Right ventricle myocardium inferior (tissue), 1 donor: ENCODE measurements at places on chromosomes 5 and 9. TPM values are rescaled to one million over a fixed set of nuclear protein-coding genes. Genes with fewer than 3 reads are reported as not detected.

NACC2 gene
- 37.0 TPM for total RNA-seq

AHRR gene
- total RNA-seq: 2.1 TPM

INSL4 gene
- not detected for total RNA-seq

OLFM1 gene
- 17.9 TPM for total RNA-seq

FOXD4 gene
- total RNA-seq: not detected

CCL27 gene
- not detected for total RNA-seq

DNA sequence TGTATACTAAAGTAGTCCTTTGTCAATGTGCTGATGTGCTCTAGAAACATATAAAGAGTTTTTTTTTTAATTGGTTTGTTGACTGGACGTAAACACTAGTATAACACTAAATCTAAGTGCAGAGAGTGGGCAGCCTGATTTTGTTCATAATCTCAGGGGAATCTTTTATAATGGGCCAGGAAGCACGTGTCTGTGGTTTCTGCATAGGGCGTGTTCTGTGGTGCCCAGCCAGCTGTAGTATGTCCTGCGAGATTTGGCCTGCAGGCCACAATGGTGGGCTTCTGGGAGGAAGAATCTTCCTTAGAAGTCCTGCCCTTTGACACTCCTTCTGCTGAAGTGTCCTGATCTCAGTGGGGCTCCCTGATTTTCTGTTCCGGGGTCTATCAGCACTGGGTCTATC lies 49.0 kb upstream of the DHFR start:
- no peak for DNase-seq

GRCh38 chr9:87451149-87451548 lies 46.5 kb upstream of the DAPK1 start:
- DNase-seq: no peak

DNA sequence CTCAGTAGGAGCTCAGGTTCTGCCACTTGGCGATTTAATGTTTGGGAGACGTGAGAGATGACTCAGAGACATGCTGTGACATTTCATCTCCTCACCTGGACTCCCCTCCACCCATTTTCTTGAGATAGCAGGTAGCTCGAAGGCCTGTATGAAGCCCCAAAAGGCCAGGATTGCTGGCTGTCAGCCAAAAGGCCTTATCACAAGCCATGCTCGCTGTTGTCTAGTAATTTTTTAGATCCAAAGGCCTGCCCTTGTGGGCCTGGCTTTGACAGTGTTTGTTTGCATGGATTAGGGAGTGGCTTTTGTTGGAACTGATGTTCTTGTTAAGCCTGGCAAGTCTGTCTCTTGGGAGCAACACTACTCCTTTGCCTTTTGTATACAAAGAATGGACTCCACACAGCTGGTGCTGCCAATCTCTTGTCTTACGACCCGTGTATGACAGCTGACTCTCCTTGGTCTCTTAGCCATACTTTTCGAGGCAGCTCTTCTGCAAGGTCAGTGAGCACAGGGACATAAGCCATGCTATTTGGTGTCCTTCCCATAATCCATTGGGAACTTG lies 22.7 kb downstream of the CAVIN4 start:
- no peak for DNase-seq

GRCh38 chr5:95924720-95925377 lies 36.8 kb downstream of the ELL2 start:
- DNase-seq: no peak

DNA sequence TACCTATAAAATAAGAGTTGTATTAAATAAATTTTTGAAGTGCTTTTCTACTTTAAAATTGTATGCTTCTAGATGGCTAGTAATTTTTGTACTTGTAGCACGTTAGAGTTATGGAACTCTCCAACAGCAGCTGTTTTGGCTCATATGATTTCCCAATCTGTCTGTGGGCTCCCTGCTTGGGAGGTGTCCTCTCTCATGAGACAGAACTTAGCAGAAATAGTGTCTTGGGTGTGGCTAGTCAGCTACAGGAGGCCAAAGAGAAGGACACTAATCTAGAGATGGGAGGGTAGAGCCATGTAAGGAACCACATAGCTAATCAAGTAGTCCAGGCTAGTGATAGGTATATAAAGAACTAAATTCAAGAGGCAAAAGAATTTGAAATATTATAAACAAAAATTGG lies 78.4 kb upstream of the DAB2 start:
- DNase-seq: peak; percentile 57

GRCh38 chr5:67337751-67338150 lies 141.2 kb upstream of the CD180 start:
- DNase-seq: no peak

DNA sequence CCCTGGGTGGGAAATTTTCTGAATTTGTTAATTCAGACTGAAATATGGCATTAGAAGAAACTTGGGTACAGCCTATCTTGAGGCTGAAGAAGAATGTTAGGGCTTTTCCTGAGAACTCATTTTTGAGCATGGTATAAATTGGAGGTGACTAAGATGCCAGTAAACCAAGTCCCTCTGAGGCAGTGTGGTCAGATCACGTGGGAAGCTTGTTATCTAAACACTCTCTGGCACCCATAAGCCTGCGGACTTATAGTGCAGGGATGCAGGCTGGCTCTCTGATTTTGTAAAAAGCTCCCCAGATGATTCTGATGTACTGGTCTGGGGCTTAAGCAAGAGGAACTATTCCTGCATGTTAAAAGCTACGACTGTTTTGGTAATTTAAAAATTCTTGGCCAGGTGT lies 34.3 kb downstream of the MTMR12 start:
- no peak for DNase-seq

DNA sequence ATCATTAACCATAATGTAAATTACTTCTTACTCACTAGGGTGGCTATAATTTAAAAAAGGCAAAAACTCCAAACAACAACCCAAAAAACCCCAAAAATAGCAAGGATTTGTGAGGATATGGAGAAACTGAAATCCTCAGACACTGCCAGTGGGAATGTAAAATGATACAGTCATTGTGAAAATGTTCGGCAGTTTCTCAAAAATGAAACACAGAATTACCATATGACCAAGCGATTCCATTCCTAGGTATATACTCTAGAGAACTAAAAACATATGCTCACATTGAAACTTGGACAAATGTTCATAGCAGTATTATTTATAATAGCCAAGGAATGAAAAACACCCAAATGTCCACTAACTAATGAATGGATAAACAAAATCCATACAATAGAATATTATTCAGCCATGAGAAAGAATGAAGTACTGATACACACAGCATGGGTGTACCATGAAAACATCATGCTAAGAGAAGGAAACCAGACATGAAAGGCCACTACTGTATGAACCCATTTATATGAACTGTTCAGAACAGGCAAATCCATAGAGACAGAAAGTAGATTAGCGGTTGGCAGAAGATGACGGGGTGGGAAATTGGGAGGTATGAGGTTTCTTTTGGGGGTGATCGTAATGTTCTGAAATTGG lies 119.1 kb downstream of the MAPKAP1 start:
- no peak for DNase-seq

DNA sequence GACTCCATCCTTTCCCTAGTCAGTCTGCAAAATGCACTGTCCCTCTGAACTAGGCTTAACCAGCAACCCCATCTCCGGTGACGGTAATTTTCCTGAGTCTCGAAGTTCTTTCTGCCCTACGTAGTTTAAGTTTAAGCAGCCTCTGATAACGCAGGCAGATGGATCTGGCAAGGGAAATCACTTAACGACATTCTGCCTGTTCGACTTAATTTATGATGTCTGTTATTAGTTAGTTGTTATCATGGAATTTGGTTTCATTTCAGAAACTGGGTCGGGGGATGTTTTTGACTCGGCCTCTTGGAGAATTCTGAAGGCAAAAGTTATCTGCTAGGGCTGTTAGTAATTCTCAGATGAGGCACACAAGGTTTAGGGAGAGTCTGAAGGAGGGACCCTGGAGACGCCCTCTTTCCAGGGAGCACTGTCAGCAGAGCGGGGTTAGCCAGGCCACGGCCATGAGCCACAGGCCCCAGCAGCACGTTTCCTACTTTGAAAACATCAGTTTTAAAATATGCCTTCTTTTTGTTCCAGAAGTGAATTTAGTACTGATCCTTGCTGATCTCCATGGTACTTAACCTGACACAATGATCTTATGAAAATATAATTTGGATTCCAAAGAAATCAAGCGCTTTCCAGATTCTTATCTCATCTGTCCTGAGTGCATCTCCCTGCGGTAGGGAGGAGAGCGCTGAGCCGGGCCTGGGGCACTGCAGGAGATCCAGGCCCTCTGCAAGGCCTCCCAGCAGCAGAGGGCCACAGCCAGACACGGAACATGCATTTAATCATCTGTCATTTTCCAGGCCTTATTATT lies 171.0 kb upstream of the OTULINL start:
- DNase-seq: peak; percentile 73

GRCh38 chr5:140309706-140310249 lies 6.9 kb upstream of the PFDN1 start:
- DNase-seq: no peak

DNA sequence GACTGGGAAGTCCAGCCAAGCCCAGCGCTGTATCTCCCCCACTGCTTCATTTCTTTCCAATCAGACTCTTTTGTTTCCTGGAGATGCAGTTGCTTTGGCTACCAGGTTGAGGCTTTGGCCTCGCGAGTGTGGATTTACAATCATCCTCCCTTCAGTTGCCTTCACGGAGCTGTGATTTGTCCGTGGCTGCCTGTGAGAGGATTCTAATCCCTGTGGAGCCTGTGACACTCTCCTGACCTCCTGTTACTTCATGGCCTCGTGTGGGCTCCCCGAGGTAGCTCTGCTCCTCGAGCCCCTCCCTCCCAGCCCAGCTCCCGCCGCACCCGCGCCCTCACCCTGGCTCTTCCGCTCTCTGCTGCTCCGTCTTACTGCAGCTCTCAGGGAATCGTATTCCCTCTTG lies 107.2 kb upstream of the STC2 start:
- no peak for DNase-seq

- DNase-seq: no peak
These were observed 145.4 kb downstream of the CMYA5 start for GRCh38 chr5:79834754-79835714.
